ENCODE measurements at places on chromosomes 4 and X. TPM values are rescaled to one million over a fixed set of nuclear protein-coding genes. Genes with fewer than 3 reads are reported as not detected.

The PAGE5 gene
- not detected for total RNA-seq

The LEF1 gene
- 3.9 TPM for total RNA-seq

The MAGEB10 gene
- total RNA-seq, result not detected

The CFAP99 gene
- 1.3 TPM for total RNA-seq

The SEPTIN6 gene
- 14.5 TPM for total RNA-seq
